Stimulated activated CD4-positive, alpha-beta T cell treated with anti-CD3 and anti-CD28 coated beads, TNF-alpha, amount 100 ng/mL, for 4 hours (primary cell): ENCODE measurements at places on chromosomes 2 and 18.

GRCh38 chr2:170999654-171000053, 70.6 kb downstream of the GORASP2 start:
- no peak for DNase-seq

DNA sequence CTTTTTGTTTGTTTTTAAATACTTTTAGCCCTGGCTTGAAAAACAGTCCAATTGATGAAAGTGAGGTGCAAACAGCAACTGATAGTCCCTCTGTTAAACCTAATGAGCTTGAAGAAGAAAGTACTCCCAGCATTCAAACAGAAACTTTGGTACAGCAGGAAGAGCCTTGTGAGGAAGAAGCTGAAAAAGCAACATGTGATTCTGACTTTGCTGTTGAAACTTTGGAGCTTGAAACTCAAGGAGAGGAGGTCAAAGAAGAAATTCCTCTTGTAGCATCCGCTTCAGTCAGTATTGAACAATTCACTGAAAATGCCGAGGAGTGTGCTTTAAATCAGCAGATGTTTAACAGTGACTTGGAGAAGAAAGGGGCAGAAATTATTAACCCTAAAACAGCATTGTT, 30.6 kb upstream of the DYSF start:
- no peak for DNase-seq

GRCh38 chr2:203438528-203438927, 96.6 kb downstream of the RAPH1 start:
- DNase-seq, result no peak

- no peak for DNase-seq
Observed at GRCh38 chr2:100964222-100964621, 37.9 kb upstream of the RPL31 start.

DNA sequence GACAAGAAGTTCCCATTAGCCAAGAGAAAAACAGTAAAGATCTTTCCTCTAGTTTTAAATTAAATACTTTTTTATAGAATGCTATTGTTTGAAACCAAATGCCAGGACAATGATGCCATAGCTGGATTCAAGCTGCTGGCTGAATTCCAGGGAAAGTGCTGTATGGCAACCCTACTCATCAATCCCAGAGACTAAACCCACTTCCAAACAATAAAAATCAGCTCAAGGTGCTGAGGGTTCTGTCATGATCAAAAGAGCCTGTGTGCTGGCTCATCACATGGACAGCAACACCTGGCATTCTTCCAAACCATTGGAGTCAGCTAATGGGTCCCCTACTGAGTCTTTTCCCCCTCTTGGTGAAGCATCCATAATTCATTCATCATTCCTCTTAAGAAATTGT, 53.7 kb upstream of the PARD3B start:
- DNase-seq, result no peak
